ENCODE measurements at places on chromosomes 4 and X.

- DNase-seq = no peak
These were observed 46.3 kb downstream of the ALPK1 start for GRCh38 chr4:112343330-112344080.

GRCh38 chr4:142708231-142708630, 137.9 kb downstream of the INPP4B start:
- no peak for DNase-seq

- no peak for DNase-seq
These were observed 20.9 kb downstream of the PAGE4 start for GRCh38 chrX:49850028-49850427.

DNA sequence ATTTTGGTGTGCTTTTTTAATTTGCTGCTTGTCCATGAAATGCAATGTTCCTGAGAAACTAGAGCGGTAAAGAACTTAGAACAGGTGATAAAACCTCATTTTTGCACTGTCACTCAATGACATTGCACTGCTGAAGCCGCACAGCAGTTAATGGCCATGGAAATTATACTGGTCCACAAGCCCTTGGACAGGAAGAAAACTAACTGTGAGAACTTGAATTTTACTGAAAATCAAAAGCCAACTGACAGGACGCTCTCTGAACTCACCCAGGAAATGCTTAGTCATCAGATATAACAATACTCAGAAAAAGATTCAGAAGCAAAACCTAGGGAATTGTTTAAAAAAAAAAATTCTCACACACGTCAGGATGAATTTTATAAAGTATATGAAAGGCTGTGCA, 246.4 kb upstream of the SLC7A11 start:
- DNase-seq = no peak

GRCh38 chrX:101071582-101071981, 7.1 kb upstream of the TMEM35A start:
- DNase-seq = no peak

- DNase-seq = no peak
These were observed 8.4 kb upstream of the AMOT start for GRCh38 chrX:112849016-112849415.

DNA sequence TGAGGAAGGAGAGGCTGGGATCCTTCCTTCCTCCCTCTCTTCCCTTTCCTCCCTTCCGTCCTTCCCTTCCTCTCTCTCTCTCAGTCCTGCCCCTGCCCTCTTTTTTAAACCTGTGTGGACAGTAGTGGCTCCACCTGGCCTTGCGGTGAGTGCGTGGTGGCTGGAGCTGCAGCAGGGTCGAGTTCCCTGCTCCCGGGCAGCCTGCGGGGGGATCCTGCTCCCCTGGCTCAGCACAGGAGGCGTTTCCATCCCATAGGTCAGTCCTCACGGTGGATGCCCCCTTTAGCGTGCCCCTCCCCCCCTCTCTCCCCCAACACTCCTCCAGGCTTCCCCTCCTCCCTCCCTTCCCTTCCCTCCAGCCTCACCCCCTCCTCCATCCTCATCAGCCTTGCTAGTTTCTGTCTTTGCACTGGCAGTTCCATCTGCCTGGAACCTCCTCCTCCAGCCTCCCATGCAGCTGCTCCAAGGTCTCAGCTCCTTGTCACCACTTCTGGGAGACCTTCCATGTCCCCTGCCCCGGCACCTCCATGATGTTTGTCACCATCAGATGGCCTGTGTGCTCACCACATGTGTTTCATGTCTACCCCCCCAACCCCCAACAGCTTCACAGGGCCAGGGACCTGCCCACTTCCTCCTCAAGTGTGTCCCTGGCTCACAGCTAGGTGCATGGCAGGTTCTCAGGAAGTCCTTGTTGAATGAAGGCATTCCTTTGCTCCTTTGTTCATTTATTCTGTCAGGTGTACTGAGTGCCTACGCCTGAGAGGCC, 68.4 kb downstream of the PSAPL1 start:
- DNase-seq = no peak

- DNase-seq = peak; percentile 17
These were observed 115.1 kb upstream of the MXRA5 start for GRCh38 chrX:3461397-3462165.

- no peak for DNase-seq
These were observed 4.2 kb downstream of the PDE5A start for GRCh38 chr4:119624356-119624755.

DNA sequence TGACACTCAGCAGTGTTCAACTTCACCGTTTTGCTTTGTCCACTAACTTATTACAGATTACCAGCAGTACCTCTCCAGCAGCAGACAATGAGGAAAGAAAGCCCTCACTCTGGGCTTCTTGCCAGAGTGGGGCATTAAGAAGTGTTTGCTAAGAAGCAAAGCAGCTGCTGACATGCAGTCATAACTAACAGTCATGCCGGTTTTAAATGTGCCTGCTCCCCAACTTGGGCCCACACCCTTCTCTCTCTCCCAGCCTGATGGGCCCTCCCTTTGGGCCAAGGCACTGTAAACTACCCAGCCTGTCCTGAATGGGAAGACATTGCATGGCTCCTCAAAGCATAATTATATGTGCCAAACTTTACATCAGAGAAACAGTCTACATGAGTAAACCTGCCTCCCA, 54.6 kb upstream of the HHIP start:
- peak; percentile 83 for DNase-seq

DNA sequence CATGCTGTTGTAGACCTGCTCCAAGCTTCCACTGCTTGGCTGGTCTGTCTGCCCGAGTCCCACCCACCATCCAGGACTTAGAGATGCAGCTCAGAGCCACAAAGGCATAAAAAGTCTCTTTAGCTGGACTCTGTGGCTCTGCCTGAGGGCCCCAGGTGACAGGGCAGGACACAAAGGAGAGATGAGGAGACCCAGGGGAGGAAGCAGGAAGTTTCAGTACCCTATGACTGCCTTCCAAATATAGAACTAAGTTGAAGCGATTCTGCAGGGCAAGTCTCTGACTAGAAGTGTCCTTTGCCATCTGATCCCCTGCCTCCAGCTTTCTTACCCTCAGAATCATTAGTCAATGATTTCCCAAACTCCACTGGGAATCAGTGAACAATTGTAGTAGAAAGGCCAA, 11.2 kb upstream of the CXCR3 start:
- DNase-seq = no peak

DNA sequence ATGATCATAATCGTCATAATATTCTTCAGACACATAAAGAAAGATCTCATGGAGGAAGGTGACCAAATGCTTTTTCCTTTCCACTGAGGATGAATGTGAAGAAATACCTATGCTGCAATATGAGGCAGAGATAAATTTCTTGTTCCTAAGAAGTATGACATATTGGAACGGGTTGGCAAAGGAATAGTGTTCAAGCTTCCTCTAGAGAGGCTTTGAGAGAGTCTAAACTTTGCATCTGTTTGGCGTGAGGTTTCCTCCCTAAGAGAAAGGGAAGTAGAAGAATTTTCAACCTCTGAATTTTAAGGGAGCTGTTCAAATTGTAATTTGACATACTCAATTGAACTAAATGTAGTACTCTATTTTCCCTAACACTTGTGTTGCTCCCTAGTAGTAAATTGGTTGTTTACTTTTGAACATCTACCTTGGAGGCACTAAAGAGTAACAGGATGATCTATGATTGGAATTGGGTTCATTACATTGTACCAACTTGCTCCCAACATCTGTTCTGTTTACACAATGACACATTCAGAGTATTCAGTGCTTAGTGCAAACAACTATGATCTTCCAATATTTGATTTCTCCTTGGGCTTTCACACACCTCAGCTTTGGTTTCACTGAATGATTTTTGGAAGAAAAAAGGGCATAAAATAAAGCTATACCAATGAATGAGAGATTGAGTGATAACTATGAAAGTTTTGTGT, 122.0 kb downstream of the CORIN start:
- DNase-seq = no peak

DNA sequence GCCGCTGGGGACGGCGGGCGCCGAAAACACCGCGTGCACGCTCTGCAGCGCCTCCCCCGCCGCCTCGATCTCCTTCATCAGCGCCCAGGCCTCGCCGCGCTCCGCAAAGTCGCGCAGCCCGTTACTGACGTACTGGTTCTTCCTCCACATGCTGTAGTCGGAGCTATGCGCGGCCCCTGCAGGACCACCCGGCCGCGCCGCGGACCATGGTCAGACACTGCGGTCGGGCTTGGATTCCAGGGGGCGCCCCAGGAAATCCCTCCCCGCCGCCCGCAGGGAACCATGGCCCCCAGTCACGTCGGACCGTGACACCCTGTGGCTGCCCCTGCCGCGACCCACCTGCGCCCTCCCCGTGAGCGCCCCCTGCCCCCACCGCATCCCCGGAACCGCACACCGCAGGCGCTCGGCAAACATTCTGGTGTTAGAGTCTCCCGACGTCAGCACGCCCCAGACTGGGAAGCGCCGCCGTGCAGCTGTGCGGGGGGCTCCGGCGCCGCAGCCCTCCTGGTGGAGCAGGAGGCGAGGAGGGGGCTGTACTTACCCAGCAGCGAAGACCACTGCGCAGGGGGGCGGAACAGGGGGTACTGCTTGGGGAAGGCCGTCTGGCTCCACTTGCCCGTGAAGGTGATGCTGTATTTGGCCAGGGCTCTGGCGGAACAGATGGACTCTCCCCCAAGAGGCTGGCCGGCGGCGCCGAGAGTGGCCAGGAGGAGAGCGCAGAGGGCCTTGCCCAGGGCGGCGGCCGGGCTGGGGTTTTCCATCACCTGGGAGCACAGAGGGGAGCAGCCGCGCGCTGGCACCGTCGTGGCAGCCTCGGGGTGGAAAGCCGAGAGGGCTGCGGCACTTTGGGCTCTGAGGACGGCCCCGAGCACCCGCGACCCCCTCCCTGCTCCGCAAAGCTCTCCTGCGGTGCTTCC, 814 bp downstream of the SPON2 start:
- no peak for DNase-seq

GRCh38 chrX:17377091-17377717, 2.2 kb downstream of the NHS start:
- peak; percentile 68 for DNase-seq

DNA sequence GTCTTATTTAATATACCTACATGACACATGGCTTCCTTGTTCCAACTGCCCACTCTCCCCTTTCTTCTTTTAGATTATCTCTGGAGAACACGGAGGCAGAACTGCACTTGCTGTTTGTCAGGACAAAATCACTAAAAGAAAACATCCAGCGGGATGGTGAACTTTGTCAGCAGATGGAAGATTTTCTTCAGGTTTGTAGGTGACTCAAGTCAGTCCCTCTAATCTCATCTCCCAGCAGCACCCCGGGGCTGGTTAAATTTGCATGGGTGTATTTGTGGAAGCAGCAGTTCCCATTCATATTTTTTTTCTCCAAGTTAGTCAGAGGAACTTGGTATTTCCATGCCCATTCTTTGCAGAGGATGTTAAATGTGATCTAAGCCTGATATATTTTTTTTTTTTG, 31.8 kb downstream of the FHDC1 start:
- no peak for DNase-seq

- no peak for DNase-seq
These were observed 121.2 kb upstream of the RBPJ start for GRCh38 chr4:26199596-26199995.

DNA sequence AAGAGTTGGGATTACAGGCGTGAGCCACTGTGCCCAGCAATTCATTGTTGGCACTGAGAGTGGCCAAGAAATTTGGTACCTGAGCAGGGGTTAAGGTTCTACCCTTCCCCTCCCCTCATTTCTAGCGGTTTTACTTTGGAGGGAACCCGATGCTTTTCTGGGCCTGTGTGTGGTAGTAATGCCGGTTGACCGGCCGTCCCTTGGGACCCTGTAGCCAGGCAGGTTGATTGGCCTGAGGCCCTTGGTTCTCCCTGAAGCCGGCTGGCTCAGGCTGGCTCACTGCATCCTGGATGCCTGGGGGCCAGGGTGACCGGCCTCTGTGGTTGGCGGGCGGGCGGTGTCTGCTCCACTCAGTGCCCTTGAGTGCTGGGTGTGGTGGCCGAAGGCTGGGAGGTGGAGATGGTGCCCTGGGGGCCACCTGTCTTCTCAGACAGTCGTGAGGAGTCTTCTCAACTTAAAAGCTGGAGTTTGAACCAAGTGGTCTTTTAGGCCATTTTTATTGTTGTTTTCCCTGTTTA, 45.6 kb downstream of the RGS12 start:
- no peak for DNase-seq

DNA sequence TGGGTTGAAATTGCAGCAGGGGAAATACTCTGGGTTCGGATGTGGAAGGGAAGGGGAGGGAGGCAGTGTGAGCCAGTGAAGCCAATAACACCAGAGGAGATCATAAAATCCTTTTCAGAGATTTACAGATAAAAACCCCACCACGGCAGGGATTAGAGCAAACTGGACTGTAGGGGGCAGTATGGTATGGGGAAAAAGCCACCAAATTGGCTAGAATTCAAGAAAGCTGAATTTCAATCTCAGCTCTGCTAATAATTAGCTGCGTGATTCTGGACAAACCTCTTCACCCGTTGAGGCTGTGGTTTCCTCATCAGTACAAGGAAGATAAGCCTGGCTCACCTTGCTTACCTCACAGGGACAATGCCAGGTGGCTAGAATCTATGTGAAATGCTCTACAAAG, 108.1 kb downstream of the ATG4A start:
- DNase-seq = peak; percentile 15

DNA sequence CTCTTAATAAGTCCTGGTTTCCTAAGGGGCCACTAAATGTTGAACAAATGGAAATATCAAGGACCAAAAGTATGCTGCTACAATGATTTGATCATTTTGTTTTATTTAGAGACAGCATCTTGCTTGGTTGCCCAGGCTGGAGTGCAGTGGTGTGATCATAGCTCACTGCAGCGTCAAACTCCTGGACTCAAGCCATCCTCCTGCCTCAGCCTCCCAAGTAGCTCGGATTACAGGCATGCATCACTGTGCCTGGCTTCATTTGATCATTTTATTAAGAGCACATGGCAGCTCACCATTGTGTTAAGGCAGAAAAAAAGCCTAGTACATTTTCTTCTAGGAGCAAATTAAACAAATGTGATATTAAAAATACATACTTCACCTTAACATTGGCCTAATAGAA, 52.7 kb downstream of the DCLK2 start:
- DNase-seq = peak; percentile 89

DNA sequence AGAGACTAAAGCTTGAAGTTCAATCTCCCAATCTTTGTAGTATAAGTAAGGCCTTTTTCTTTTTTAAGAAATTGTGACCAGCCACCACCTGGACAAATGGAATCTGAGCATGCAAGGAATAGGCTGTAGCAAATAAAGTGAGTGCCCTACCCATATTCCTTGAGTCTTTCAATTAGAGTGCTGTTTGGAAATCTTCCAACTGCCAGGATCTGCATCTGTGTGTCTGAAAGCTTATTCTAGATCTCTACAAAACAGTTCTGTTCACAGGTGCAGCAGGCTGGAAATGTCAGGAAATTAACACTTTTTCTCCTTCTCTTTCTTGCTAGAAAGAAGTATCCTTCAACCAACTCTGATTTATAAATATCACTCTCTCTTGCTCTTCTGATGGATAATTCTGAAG, 76.7 kb upstream of the NDST3 start:
- no peak for DNase-seq

- no peak for DNase-seq
These were observed 708.4 kb upstream of the FRG1 start for GRCh38 chr4:189232274-189232673.

GRCh38 chr4:153594210-153594609, 89.9 kb upstream of the TLR2 start:
- peak; percentile 73 for DNase-seq

- no peak for DNase-seq
These were observed 56.6 kb upstream of the MXD4 start for GRCh38 chr4:2318476-2318875.

GRCh38 chrX:87702795-87703194, 185.2 kb downstream of the KLHL4 start:
- DNase-seq = peak; percentile 4
